ENCODE measurements at places on chromosomes 11 and 22.

DNA sequence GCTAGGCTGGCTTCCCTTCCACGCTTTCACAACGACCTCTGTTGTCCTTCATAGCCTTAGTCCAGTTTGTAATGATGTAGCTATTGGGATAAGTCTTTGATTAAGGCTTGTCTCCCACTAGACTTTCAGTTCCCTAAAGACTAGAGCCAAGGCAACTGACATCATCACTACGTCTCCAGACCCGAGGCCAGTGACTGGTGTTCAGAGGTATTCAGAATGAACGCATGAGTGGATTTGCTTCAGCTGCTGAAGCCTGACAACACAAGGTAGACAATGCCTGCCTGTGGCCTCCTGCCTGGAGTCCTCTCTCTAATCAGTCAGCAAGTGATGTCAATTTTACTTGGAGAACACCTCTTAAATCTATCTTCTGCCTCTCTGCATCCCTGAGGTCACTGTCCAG is 13.6 kb downstream of the EFCAB6 start:
- no peak for DNase-seq

DNA sequence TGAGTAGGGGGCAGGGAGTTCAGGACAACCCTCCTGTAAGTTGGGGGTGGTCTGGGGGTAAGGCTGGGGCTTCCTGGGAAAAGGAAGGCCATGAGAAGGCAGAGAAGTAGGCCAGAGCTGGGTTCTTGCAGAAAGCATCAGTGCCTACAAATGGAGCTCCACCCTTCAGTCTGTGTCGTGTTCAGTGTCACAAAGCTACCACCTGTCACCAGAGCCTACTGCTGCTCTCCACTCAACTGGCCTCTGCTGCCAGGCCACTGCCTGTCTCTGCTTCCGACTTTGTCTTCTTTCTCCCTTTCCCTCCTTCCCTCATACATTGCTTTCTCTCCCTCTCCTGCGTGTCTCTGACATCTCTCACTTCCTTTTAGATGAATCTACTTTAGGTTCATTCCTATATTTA is 3.4 kb upstream of the WBP2NL start:
- no peak for DNase-seq

GRCh38 chr11:115463606-115464005 is 40.6 kb downstream of the CADM1 start:
- DNase-seq, result no peak

- peak; percentile 94 for DNase-seq
These were observed 133.9 kb downstream of the FANCF start for GRCh38 chr11:22491555-22492225.

DNA sequence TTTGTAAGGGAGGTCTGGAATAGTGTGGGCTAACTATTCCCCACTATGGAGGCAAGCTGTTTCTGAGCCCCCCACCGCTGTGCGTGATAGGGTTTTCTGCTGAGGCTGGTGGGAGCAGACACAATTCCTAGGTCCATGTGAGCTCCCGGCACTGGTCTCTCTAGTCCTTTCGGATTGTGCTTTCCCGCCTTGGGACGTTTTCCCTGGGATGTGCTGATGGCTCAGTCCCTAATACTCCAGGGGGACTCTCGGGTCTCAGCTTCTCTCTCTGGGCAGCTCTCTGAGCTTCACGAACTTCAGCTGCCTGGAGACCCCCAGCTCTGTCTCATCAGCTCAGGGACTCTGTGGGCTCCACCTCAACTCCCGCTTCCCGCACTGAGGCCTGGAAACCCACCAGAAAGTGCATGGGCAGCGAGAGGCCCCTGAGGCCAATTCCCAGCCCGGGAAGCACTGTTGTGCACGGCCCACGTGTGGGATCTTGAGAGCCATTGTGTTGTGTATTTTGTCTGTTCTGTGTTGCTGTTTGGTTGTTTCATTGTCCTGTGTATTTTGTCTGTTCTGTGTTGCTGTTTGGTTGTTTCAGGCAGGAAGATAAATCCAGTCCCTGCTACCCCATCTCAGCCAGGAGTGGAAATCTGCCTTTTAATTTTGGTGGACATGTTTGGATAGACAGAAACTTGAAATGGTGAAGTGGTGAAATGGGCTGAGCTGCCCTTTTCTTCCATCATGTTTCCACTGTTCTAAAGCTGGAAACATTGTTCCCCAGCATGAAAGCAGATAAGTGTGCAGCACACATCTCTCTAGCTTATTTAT is 12.7 kb upstream of the TNNT3 start:
- DNase-seq, result no peak
